ENCODE measurements at places on chromosomes 4 and X.

DNA sequence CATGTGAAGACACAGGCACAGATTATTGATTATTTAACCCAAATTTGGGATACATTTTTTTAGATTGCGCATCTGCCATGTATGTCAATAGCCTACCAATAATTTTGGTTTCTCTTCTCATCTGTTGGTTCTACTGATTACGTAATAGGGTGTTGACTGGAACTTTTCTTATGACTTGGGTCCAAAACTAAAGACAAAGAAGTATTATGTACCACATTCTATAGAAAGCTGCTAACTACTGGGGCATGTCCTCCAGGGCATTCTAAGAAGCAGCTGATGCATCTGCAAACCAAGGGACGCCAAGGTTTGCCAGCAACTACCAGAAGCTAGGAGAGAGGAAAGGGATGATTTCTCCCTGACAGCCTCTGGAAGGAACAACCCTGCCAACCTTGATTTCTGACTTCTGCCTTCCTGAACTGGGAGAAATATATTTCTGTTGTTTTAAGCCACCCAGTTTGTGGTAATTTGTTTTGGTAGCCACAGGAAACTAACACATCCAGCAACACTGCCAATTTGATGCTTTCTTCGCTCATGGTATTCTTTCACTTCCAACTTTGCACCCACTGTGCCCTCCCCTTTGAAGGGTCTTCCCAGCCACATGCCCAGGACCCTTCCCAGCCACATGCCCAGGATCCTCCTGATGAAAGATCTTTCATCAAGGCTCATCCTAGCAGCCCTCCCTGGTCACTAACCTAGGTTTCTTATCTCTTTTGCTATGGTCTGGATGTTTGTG is 15.9 kb upstream of the TLR1 start:
- DNase-seq, result peak; percentile 76

DNA sequence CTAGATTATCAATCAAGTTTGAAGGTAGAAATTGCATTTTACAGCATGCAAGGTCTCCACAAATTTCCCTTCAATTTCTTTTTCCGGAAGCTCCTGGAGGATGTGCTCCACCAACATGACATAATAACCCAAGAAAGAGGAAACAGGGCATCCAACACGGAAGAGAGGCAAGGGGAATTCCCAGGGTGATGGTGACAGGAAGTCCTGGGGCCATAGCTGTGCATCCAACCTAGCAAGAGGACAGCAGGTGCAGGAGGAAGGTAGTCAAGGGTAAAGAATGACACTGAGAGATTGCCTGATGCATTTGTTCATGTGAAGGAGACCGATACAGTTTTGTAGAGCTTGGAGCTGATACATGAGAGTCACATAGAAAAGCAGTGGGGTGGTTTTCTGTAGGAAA is 115.7 kb upstream of the LSM6 start:
- peak; percentile 95 for DNase-seq

DNA sequence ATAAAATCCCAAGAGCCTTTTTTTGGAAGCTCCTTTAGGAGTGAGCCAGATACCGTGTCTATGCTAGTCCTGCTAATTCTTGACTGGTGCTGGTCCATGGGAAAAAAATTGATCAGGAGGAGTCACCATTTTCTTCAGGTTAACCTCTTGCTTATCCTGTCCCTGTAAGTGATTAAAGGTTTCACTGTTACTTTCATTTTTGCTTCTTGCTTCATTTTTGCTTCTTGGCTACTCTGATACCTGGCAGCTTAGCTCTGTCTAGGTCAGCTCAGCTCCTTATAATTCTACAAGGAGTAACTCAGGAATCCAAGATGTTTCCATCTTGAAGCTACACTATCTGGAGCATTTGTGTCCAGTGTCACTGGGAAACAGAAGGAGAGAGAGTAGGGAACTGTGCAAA is 45.7 kb downstream of the AFM start:
- DNase-seq, result no peak

- no peak for DNase-seq
Observed at GRCh38 chr4:60989141-60989540, 211.0 kb upstream of the ADGRL3 start.

DNA sequence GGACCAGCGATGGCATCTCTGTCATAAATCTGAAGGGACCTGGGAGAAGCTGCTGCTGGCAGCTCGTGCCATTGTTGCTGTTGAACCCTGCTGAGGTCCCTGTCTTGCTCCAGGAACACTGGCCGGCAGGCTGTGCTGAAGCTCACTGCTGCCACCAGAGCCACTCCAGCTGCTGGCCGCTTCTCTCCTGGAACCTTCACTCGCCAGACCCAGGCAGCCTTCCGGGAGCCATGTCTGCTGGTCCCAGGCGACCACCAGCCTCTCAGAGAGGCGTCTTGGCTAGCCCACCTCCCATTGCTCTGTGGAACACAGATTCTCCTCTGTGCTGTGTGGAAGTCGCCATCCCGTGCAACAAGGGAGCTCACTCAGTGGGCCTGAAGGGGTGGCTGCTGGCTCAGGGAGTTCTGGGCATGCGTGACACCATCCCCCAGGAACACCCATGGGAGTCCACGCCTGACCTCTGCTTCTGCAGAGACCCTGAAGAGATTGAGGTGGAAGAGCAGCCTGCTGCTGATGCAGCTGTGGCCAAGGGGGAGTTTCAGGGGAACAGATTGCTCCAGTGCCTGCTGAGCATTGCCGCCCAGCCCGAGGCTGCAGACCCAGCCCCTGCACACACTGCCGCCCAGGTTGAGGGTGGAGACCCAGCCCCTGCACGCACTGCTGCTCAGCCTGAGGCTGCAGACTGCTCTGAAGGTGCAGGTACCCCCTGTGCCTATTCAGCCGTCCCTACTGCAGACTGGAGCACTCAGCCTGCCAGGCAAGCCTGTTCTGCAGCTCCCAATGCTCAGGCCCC is 33.1 kb upstream of the CYP4V2 start:
- DNase-seq, result no peak
